ENCODE measurements at places on chromosomes 12 and 14.

DNA sequence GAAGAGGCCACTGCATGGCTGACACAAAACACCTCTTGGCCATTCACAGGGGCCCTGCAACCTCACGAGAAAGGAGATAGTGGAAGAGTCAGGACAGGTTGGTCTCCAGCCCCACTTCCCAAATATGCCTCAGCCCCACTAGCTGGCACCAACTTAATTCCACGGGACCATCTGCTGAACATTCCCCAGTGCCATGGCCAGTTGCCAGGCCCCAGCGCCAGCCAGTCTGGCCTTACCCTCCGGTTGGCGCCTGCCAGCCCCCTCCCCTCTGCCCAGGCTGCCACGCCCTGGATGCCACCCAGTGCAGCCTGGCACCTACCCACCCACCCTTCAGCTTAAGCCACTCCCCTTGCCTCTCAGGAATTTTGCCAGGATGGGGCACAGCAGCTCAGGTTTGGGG, 21.2 kb upstream of the HSPB8 start:
- no peak for DNase-seq

DNA sequence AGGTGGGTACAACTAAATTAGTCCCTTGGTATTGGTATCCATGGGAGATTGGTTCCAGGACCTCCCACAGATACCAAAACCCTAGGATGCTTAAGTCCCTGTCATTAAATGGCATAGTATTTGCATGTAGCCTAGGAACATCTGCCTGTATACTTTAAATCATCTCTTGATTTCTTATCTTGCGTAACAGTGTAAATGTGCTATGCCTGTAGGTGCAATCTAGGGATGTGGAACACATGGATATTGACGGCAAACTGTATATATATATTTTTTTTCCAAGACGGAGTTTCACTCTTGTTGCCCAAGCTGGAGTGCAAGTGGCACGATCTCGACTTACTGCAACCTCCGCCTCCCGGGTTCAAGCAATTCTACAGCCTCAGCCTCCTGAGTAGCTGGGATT, 1.5 kb downstream of the KNTC1 start:
- DNase-seq: no peak

DNA sequence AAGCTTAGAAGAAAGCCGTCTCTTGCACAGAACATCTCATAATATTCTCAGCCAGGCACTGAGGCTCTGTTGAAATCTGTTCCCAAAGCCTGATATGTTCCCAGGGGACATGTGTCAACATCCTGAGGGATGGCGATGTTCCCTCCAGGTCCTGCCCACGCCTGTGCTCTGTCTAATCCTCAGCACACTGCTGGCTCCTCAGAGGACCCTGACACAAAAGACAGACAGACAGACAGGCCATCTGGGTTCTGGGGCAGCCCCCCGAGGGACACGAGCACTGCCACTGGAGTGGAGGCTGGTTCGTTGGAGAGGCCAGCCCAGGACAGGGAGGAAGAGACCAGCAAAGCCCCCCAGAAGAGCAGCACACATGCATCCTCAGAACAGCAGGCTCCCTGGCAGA, 27.8 kb downstream of the CHGA start:
- DNase-seq: no peak

DNA sequence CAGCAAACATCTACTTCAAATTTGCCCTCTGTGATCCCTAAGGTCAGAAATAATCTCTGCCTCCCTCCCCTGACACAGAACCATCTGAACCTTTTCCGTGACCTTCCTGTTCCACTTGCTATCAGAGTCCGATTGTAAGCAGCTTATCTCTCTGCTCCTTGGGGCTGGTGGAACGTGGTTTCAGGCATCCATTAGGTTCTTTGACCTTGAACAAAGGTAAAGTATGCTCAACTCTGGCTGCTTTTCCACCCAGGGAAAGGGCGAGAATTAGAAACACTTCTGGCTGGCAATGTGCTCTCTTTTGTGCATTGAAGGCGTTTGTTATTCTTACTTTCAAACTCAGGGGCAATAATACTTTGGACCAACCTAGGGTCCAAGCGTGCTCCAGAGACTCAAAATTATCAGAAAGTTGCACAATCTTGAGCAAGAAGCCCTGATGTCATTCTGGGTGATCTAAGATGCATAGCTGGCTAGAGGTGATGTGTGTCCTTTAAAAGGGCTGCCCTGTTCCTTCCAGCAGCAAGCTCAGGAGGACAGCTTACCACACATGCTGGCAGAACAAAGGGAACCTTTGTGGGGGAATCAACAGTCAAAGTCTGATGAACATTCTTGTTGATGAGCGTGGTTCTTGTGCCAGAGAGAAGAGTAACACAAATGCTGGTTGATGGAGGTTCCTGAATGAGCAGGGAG, 29.8 kb downstream of the ADGRD1 start:
- DNase-seq: no peak

DNA sequence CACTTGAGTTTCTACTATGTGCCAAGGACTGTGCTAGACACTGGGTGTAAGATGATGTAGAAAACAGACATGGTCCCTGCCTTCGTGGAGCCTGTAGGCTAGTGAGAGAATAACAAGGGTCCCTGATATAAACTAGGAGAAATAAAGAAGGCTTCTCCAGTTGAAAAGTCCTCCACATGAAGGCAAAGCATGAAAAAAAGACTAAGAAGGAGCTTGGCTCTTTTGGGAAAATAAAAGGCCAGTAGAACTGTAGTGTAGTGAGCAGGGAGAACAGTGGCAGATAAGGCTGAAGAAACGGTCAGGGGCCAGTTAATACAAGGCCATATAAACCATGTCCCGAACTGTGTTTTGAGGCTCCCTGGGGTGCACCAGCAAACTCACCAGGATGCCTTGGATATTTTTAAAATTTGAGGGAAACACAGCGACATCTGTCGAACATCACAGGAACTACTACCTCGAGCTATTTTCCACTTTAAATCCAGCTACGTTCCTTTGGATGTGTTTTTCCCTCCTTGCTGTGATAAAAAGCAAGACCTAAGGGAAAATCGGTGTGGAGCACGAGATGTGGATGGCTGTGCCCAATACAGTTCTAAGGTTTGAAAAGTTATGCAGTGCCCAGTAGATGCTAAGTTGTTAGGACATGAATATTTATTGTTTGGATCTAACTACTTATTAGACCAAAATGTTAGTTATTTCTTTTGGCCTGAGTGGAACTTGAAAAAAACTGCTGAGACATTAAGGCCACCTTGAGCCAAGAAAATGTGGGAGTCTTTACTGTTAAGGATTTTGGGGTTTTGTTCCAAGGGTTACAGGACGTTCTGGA, 8.5 kb upstream of the CFL2 start:
- peak; percentile 59 for DNase-seq

DNA sequence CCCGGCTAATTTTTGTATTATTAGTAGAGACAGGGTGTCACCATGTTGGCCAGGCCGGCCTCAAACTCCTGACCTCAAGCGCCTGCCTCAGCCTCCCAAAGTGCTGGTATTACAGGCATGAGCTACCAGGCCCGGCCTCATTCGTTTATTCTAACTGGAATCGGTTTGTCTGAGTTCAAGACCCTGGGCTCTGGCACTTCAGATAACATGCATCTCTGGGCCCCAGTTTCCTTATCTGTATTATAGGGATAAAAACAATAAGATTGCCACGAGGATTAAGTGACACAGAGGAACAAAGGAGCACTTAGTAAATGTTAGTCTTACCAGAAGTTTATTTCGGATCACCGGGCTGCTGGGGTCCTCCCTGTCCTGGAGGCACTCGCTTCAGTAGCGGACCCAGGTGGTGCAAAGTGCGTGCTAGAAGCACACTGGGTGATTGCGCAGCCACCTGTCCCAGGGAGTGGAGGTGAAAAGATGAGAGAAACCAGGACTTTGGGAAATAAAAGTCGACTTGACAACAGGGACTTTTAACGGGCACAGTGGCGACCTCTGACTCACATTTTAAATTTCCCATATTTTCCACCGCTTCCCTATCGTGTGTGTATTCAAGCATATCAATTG, 37.5 kb downstream of the ACACB start:
- DNase-seq: no peak

GRCh38 chr14:32938719-32939253, at the start of gene NPAS3:
TSS of gene NPAS3 (plus strand) at chr14:32938879.
- no peak for DNase-seq

DNA sequence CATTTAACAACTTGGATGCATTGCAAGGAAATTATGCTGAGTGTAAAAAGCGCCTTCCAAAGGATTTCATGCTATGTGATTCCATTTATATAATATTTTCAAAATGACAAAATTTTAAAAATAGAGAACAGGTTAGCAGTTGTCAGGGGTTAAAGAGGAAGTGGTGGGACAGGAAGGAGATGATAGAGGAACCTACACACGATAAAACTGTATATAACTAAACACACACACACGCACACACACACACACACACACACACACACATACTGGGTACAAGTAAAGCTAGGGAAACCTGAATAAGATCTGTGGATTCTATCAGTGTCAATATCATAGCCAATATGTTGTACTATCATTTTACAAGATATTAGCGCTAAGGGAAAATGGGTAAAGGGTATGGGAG, 17.2 kb downstream of the TTC9 start:
- DNase-seq: no peak

- no peak for DNase-seq
These were observed 2.7 kb downstream of the TBX3 start for GRCh38 chr12:114681116-114681871.

- DNase-seq: no peak
These were observed 7.9 kb upstream of the KRT2 start for GRCh38 chr12:52659951-52660350.

GRCh38 chr12:128298091-128298748, 31.2 kb downstream of the TMEM132C start:
- DNase-seq: no peak

DNA sequence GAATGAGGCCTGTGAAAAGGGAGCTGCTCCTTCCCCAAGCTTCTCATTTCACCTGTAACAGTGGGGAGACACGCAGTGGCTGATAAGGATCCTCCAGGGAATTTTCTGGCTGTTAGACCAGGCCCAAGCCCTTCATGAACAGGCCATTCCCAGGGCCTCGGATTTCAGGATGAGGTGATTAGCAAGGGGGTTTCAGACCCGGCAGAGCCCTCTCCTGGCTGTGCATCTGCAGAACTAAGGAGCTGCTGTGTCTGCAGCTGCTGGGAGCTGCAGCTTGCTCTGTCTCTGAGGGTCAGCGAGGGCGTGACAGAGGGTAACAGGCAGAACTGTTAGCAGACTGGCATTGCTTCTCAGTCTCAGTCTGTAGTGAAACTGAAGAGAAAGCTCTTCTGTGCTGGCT, 110.4 kb downstream of the KCNA5 start:
- DNase-seq: no peak

DNA sequence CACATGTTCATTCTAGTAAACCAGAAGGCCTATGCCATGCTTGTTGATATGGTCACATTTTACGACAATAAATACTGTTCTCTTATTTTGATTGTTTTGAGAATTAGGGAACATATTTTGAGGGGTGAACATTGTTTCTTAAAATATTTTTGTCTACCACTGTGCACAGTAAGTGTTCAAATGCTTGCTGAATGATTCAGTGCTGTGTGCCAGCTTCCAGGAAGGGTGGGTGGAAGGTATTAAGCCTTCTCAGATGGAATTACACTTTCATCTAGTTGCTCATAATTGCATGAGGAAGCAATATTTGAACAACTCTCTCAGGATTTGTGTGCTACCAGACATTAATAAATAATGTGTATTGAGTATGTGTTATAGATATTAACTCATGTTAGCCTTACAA, 15.5 kb upstream of the TMX1 start:
- no peak for DNase-seq

DNA sequence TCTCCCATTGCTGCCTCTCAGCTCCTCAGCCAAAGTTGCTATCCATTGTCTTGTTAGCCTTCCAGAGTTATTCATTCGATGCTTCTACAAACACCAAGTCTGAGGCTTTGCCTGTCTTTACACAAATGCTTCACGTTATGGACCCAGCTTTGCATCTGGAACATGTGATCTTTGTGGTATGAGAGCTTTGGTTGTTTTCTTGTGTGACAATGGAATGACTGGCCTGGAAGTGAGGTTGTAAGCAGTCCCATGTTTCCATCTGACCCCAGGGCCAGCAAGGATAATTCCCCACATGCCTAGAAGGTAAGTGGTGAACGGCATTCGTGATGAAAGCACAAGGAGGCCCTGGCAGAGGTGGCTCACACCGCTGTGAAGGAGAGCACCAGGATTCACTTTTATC, 866.7 kb upstream of the TMEM132C start:
- no peak for DNase-seq
